HCT116 (cell line): ENCODE measurements at places on chromosomes 7 and 10. TPM values are rescaled to one million over a fixed set of nuclear protein-coding genes. Genes with fewer than 3 reads are reported as not detected.

ADAMTS14 gene
- 13.2 TPM for total RNA-seq

C10orf71 gene
- not detected for total RNA-seq

ADAM12 gene
- total RNA-seq = not detected

BTBD16 gene
- 0.27 TPM for total RNA-seq

CPN1 gene
- 0.12 TPM for total RNA-seq
